ENCODE measurements at places on chromosomes 2 and 18. TPM values are rescaled to one million over a fixed set of nuclear protein-coding genes. Genes with fewer than 3 reads are reported as not detected.

DNA sequence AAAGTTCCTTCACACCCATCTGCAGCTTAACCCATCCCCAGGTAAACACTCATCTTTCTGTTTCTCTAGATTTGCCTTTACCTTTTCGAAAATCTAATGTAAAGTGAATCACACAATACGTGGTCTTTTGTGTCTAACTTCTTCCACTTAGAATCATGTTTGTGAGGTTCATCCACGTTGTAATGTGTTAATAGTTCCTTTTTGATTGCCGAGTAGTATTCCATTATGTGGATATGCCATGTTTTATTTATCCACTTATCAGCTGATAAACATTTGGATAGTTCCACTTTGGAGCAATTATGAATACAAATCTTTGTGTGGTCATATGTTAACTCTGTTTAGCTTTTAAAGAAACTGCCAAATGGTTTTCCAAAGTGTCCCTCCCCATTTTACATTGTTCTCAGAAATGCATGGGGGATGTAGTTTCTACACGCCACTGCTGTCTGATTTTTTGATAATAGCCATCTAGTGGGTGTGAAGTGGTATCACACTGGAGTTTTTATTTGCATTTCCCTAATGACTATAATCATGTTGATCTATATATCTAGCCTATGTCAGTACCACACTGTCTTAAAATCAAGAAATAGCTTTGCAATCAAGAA is 22.3 kb downstream of the PECR start:
- DNase-seq: no peak

CAB39 gene
- 62.9 TPM for total RNA-seq

- DNase-seq: no peak
These were observed 140.4 kb upstream of the VRK2 start for GRCh38 chr2:57906152-57906732.

SERTAD2 gene
- total RNA-seq: 8.7 TPM

RNMT gene
- 6.4 TPM for total RNA-seq
